Eye (tissue), 1 donor: ENCODE measurements at places on chromosomes 2 and 18.

DNA sequence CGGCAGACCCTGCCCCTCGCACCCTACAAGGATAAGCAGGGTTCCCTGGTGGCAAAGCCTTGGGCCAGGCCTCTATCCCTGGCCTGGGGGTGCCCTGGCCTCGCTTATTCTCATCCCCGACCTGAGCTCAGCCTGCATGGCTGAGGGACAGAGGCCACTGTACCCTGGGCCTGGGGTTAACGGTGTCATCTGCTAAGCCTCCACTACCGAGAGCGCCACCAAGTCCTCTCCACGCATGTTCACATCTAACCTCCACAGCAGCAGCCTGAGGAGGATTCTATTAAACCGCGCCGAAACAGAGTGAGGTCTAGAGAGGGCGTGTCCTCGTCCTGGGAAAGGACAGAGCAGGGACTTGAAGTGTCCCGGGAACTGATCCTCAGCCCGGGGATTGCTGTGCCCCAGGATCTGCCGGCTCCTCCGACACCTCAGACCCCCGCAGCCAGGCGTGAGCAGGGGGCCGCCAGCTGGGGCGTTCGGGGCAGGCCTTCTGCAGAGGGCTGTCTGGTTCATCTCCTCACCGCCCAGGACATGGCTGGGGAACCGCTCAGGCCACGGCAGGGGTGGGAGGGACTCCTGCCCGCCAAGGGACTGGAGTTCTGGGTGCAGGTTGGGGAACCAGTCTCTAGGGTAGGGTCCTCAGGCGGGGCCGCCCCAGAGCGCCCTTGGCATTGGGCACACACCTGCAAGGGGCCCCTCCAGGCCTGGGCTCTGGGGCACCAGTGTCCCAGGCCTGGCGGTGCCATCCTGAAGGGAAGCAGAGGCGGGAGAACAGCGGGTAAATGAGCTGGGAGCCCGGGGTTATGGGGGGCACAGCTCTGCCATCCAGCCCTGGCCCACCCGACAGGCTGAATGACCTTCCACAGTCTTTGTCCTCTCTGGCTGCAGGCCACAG is 68.0 kb upstream of the SMAD7 start:
- DNase-seq: no peak

DNA sequence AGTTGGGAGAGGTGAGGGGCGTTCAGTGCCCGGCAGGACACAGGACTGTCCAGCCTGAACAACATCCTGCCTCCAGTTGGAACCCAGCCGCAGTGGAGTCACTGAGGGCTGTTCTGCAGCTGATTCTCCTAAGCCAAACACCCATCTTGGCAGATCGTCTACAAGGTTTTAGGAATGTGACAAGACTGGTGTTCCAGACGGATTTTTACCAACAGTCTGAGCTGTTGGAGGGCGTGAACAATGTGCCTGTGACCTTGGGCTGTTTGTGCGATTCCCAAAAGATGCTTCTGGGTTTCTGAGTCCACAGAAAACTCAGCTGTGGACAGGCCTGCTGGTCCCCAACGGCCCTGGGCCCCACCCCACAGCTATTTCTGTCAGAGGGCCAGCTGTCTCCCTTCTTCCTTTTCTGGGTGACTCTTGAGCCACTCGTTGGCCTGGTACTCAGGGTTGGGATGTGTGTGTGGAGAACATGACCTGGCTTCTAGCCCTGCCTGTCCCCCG is 5.7 kb downstream of the LRRFIP1 start:
- DNase-seq: no peak

GRCh38 chr2:80737047-80737446 is 432.5 kb upstream of the LRRTM1 start:
- DNase-seq: no peak

DNA sequence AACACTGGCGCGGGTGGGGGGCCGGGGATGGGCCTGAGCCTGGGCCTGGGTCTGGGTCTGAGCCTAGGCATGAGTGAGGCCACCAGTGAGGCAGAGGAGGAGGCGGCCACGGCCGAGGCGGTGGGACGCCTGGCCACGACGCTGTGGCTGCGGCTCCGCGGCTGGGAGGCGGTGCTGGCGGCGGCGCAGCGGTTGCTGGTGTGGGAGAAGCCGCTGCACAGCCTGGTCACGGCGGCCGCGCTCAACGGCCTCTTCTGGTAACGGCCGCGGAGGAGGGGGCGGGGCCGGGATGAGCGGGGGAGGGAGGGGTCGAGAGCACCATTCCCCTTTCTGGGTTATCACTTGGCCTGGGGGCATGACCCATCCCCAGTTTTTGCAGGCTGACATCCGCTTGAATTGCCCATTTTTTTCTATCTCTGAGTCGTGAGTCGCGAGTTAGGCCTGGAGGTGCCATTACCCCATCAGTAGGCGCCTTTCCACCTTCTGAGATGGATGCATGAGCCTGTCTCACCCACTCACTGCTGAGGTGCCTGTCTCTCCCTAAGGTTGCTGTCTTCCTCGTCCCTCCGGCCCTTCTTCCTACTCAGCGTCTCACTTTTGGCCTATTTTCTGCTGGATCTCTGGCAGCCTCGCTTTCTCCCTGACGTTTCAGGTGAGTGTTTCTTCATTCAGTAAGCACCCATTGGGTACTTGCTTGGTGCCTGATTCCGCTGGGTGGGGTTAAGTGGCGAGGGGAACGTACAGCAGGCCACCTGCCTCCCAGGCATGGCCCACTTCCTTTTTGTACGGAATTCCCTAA is 501 bp downstream of the RETREG2 start:
- DNase-seq: no peak

- no peak for DNase-seq
Measured at GRCh38 chr2:27796791-27797765, 25.6 kb downstream of the MRPL33 start.

GRCh38 chr2:114083717-114084387 is 194.0 kb downstream of the ACTR3 start:
- no peak for DNase-seq

DNA sequence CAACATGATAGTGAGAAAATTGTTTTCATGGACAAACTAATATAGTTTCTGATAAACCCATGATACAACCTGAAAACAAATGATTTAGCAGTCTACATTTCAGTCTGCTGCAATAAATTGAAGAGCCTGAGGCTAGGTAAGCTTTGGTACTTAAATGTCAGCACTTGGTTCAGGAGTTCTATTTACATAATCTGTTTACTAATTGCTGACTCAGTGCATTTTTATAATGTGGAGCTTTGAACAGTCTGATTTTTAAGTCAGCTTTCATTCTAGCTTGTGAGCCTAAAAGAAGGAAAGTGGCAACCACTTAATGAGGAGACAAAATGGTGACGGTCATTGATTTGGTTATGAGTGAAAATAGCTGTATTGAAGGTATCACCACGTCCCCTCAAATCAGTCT is 488.6 kb downstream of the CPS1 start:
- DNase-seq: no peak
